Naive thymus-derived CD8-positive, alpha-beta T cell (primary cell): ENCODE measurements at places on chromosomes 13 and 19.
A peak's percentile ranks its signal among the peaks of the same experiment; 100 is the strongest.

DNA sequence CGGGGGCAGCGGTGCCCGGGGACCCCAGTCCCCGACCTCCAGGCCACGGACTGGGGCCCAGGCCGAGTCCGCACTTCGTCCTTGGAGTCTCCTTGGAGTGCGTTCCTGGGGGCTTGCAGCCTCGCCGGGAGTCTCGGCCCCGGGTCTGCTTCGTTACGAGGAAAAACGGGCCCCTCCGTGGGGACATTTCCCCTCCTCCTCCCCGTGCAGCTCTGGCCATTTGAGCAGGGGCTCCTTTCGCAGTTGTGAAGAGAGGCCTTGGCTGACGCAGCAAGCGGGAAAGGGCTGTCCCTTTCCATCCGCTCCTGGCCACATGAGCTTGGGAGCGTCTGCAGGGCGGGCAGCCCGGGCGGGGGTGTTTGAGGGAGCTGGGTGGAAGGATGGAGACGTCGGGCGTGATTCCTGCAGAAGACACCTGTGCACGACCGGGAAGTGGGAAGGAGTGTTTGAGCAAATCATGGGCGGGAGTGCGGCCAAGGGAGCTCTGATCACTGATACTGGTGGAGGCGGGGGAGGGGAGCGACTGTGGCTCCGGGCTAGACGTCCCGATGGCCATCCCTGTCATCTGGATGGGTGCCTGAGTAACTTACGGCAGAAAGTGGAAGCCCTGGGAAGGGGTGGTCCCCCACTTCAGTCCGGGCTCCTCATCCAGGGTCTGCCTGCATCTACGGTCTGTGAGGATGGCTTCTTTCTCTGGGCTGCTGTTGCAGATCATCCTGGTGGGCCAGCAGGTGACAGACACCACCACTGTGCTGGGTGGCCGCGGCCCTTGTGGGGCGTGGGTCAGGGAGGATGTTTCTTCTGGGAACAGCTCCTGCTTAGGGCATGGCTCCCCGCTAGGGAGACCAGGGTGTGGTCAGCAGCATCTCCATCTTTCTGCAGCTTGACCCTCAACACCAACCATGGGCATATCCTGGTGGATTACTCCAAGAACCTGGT is 736 bp downstream of the GPI start:
- DNase-seq: no peak

DNA sequence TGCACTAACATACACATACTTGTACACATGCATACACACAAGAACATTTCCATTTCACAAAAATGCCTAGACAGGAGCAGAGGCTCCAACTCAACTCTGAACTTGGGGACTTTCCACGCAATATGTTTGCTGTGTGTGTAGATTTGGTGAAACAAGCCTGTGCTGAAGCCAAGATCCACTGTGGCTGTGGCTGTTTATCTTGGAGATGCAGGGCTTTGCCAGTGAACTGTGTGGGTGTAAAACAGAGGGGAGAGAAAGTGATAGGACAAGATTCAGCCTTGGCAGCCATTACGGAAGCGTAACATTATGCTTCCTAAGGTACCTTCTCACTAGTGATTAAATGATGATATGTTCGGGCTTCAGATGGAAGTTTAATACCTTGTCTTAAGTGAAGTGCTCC is 73.2 kb upstream of the MBNL2 start:
- DNase-seq: no peak

DNA sequence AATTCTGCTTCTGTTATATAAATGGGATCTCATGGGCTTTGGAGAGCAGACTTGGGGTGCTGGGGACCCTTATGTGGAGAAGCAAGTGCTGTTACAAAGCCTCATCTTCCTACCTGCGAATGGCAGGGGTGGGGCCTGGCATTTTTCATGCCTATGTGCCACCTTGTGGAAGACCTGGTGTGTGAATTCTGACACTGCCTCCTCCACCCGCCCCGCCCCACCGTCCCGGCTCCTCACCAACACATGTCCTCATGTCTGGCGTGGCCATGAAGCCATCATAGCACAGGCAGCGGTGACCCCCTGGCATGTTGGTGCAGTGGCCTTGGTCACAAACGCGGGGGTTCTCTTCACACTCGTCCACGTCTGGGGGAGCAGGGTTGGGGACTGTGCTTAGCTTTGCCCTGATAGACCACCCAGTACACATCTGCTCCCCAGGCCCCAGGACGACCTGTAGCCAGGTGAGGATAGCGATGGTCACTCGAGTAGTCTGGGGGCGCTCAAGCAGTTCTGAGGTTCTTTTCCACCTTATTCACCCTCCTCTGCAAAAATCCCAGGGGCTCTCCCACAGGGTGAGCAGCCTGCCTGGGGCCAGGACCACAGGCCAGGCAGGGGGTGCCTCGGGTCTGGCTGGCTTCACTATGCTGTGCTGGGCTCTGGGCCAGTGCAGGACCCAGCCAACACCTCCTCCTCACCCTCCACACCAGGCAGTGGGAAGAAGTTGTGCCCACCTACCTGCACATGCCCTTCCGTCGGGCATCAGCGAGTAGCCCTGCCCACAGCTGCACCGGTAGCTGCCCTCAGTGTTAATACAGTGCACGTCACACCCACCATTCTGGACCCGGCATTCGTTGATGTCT is 32.7 kb downstream of the FBN3 start:
- no peak for DNase-seq

GRCh38 chr13:95248953-95249352 is 52.3 kb downstream of the ABCC4 start:
- DNase-seq: no peak

DNA sequence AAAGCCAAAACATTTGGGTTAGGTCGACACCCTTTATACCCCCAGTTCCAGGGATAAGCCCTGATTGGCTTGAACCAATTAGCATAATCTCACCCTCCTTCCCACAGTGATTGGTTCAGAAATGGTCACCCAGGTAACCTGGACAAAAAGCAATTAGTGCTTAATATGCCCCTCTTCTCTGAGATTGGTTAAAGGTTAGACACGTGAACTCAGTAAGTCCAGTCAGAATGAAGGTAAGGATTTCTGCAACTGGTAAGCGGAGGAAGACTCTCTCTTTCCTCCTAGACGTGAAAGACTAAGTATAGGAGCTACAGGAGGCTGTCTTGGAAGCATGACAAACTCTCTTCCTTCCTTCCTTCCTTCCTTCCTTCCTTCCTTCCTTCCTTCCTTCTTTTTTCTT is 1.3 kb upstream of the PNMA8C start:
- no peak for DNase-seq

DNA sequence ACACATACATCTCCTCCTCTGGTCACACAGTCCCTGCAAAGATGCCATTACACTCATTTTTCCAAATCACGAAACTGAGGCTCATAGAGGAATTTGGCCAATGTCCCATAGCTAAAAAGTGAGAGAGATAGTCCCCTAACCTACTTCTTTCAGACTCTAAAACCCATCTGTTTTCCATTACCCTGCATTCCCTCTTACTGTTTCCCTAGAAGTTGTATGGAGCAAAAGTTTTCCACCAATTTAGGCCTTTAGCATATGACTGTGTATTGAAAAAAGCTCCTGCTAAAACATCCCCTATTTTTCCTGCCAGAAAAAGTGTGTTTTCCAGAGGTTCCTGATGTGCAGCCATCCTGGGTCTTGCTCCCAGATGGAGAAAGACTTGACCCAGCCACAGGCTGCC is 16.3 kb downstream of the SERP2 start:
- no peak for DNase-seq

- no peak for DNase-seq
Observed at GRCh38 chr19:7115721-7116120, 46.2 kb downstream of the ZNF557 start.

GRCh38 chr19:17944301-17944700 is 11.5 kb downstream of the CCDC124 start:
- no peak for DNase-seq

DNA sequence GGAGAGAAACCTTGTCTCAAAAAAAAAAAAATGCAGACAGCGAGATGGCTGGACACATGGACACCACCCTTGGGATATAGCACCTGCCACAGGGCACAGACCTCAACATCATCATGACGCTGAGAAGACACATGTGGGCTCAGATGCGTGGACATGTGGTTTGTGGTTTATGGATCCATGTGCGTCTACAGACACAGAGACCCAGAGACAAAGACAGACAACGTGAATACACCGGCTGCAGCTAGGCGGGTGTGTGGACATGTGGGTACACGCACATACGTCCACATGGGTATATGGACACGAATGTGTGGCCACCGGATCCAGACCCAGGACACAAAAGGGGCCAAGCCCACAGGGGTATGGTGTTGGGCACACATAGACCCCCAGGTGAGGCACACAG is 1.3 kb downstream of the TNFSF14 start:
- no peak for DNase-seq

GRCh38 chr19:52138983-52139251 is 821 bp downstream of the ZNF616 start:
- DNase-seq: no peak

DNA sequence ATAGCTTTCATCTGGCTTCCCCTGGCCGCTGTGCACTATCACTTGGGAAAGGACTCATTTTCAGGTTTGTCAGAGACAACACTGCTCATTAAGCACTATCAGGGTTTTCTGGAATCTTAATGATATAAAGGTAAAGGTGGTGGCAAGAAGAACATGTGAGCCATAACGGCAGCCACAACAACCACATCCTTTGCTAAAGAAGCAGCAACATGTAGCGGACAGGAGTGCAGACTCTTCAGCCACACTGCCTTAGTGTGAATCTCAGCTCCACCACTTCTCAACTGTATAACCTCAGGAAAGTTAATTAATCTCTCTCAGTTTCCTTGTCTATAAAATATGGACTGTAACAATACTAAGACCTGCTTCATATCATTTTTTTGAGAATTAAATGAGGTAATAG is 24.1 kb upstream of the MIR17HG start:
- DNase-seq: no peak

GRCh38 chr13:29887686-29888085 is 37.3 kb upstream of the UBL3 start:
- DNase-seq: no peak

GRCh38 chr13:77310579-77311279 is 16.2 kb downstream of the MYCBP2 start:
- no peak for DNase-seq

- no peak for DNase-seq
Observed at GRCh38 chr13:86932776-86933334, 738.3 kb upstream of the SLITRK5 start.

DNA sequence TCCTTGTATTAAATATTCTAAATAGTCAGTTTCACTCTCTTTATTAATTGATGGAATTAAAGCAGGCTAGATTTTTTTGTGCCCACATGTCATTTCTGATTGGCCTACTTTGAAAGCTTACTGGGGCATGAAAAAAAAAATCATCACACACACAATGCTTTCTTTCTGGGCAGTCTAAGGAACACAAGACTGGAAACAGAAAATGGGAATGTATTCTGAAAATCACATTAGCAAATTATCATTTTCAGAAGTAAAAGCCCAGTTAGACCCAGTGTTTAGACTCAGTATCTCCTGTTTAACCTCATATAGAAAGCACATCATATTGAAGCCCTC is 339.4 kb downstream of the SPRY2 start:
- DNase-seq: no peak

- no peak for DNase-seq
Observed at GRCh38 chr19:4140237-4140711, 13.2 kb upstream of the CREB3L3 start.

DNA sequence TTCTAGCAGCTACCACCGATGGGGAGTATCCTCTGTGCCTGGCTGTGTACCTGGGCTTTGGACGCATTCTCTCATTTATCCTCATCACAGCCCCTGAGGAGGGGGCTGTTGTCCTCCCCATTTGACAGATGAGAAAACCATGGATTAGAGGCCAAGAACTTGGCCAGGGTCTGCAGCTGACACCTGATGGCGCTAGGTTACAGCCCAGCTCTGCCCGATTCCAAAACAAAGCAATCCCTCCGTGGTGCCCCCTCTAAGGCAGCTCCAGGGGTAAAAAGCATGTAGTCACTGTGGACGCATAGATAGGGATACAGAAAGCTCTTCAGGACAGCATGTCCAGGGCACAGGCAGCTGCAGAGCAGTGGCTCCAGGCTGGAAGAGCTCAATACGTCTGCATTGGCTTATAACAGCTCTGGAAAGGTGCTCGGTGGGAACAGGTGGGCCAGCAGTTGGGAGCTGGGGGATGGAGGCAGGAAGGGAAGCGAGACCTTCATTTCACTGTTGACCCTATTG is 35.4 kb upstream of the UQCRFS1 start:
- DNase-seq: no peak

GRCh38 chr13:88622362-88622973 is 951.3 kb downstream of the SLITRK5 start:
- DNase-seq: no peak

DNA sequence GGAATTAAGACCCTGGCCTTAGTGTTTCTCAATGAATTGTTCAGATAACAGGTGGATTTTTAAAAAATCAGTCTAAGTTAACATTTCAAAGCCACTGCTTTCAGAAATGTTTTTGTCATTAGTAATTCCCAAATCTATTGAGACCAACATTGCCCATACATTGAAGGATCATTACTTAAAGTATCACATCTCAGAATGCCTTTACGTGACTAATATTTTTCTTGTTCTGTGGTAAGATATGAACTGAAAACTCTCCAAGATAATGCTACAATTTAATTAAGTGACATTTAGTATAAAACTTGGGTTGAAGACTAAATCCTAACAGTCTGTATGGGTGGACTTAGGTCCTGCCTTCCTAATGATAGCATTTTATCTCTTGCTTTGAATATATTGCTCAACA is 59.4 kb upstream of the POSTN start:
- no peak for DNase-seq

DNA sequence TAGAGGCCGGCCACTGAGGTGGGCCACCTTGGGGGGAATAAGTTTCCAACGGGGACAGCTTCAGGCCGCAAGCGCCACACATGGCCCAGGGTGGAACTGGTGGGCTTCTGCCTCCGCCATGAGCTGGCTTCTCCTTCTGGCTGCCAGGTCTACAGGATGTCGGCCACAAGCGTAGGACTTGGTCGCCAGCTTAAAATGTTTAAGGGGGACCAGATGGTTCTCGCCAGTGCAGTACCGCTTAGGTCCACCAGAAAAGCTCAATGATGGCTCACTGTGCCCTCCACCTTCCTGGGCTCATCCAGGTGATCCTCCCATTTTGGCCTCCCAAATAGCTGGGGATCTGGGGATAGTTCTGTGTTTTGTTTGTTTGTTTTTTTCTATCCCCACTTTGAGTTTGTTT is 38.7 kb upstream of the ZNF254 start:
- DNase-seq: no peak

DNA sequence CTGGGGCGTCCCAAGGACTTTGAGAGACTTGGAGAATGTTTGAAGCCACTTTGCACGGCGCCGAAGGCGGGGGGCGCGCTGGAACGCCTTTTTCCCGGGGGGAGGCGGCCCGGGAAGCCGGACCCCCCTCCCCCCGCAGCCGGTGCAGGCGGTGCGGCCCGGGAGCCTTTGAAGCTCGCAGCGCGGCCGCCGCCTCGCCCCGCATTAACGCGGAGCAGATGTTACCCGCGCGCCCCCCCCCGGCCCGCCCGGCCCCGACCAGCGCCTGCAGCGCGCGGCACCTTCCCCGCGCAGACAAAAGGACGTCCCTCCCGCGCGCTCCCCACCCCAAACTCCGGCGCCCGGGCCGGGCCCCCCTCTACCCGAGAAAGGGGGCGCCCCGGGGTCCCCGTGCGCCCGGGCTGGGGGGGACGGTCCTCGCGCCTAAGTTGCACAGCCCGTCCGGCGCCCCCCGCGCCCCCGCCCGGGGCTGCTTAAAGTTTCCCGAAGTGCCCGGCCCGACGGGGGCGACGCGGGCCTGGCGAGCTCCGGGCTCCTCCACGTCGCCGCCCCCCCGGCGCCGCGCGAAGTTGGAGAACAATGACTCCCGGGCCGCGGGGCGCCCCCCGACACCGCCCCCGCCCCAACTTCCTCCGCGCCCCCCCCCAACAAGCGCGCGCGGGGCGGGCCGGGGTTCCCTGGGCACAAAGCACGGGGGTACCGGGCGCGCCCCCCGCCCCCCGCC is 685 bp downstream of the TCF3 start:
- DNase-seq: peak; percentile 36
